ENCODE measurements at places on chromosomes 4 and X.

DNA sequence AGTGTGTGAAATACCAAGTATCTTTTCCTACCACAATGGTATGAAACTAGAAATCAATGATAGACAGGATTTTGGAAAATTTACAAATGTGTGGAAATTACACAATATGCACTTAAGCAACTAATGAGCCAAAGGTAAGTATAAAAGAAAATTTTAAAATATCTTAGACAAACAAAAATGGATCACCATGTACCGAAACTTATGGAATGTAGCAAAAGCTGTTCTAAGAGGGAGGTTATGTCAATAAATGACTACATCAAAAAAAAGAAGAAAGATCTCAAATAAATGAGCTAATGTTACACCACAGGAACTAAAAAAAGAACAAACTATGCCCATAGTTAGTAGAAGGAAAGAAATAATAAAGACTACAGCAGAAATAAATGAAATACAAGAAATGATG, 1084.1 kb downstream of the TECRL start:
- DNase-seq: no peak

DNA sequence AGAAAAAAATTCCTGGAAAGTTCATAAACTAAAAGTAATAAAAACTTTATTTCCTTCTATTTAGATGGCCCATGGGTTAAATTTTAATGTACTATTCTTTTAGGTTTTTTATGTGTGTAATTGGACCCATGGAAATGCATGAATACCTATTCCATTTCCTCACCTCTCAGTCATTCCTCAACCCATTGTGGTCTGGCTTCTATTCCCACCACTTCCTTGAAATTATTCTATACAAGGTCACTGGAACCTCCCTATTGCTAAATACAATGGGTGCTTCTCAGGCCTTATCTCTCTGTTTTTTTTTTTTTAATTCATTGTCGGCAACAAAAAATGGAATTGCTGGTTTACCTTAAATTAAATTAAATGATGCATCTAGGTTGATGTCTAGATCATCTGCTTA, 17.2 kb downstream of the SLC39A8 start:
- DNase-seq: no peak

DNA sequence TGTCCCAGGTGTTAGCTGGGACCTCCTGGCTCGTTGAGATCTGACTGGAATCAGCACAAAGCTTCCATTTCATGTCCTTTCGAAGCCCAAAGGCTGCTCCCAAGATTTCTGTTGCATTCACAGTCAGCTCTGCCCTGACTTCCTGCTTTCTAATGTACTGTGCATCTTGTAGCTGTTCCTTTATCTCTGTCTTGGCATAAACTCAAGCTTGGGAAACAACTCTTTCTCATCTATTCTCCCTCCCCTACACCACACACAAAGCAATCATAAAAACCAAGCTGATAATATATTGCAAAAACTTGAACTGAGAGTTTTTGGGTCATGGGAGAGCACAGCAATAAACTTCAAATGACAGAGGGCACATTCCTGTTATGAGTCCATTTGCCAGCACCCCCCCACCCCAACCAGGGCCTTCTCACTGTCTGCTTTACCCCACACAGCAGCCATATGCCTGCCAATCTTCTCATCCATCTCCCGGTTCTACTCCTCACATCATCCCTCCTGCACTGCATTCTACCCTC, 76.3 kb downstream of the SYNPO2 start:
- DNase-seq: no peak

DNA sequence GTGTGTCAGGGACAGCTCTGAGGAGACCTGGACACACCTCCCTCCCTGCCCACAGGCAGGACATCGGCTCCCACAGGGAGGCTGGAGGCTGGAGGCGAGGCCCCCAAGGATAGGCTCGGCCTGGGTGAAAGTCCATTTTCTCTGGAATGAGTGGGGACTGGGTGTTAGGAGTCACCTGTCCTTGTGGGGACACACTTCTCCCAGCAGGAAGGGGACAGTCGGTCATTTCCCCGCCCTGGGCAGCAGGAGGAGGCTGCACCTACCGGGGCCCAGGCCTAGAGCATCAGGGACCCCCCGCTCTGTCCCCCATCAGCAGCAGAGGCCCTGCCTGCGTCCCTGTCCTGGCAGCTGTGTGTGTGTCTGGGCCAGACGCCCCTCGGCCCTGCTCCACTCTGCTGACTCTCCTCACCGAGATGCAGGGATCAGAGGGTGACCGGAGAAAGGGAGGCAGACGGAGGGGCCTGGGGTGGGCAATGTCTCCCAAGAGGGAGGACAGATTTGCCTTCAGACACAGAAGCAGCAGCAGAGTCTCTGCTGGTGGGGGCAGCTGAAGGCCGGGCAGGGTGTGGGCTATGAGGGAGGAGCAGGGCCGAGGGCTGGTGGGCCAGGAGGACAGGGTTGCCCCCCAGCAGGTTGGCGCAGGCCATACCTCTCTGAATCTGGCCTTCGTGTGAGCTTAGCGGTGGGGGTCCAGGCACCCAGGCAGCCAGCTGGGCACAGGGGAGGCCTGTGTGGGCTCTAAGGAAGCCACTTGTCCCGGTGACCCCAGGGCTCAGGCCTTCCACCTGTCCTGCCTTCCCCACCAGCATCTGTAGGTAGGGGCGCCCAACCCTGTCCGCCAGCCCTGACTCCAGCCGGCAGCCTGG, 125.7 kb upstream of the NKX1-1 start:
- DNase-seq: no peak

- no peak for DNase-seq
Observed at GRCh38 chr4:19375931-19376330, 875.8 kb upstream of the SLIT2 start.

Data from HS-27A (cell line).